ENCODE measurements at places on chromosomes 4 and X. TPM values are rescaled to one million over a fixed set of nuclear protein-coding genes. Genes with fewer than 3 reads are reported as not detected.

DNA sequence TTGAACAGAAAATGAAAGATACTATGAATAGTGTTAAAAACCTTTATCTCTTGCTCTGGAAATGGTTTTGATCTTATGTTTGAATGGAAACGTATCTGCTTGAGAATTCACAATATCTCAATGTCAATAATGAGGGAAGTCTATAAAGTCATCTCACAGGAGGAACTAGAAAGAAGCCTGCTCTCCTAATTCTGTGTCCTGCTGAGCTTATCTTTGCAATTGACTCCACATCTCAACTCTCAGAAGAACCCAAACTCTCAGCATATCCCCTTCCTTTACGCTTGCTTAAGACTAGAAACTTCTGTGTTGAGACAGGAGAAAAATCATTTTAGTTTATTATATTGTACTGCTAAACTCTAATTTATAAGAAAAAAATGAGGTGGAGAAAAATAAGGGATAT is 8.3 kb upstream of the PF4V1 start:
- no peak for DNase-seq

PABPC1L2B gene
- not detected for total RNA-seq

CXCL13 gene
- total RNA-seq: not detected

POU4F2 gene
- not detected for total RNA-seq

RADX gene
- total RNA-seq: 9.4 TPM

Data from CD4-positive, alpha-beta T cell (primary cell).